ENCODE measurements at places on chromosomes 11 and 22.

DNA sequence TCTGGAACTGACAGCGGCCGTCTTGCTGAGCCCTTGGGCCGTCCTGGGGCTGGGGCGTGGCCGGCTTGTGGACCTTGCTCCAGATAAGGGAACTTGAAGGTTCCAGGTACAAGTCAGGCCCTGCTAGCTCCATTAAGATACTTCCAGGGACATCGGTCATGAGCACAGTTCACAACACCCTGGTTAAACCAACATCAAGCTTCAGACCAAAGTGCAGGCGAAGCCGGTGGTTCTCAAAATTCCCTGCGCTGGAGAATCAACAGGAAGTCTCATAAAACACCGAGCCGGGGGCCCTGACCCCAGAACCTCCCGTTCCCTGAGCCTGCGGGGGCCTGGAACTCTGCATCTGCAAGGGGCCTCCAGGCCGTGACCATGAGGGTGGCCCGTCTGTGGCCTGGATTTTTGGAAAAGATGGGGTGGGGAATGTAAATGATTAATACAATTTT, 1043.8 kb downstream of the BRD1 start:
- no peak for DNase-seq

DNA sequence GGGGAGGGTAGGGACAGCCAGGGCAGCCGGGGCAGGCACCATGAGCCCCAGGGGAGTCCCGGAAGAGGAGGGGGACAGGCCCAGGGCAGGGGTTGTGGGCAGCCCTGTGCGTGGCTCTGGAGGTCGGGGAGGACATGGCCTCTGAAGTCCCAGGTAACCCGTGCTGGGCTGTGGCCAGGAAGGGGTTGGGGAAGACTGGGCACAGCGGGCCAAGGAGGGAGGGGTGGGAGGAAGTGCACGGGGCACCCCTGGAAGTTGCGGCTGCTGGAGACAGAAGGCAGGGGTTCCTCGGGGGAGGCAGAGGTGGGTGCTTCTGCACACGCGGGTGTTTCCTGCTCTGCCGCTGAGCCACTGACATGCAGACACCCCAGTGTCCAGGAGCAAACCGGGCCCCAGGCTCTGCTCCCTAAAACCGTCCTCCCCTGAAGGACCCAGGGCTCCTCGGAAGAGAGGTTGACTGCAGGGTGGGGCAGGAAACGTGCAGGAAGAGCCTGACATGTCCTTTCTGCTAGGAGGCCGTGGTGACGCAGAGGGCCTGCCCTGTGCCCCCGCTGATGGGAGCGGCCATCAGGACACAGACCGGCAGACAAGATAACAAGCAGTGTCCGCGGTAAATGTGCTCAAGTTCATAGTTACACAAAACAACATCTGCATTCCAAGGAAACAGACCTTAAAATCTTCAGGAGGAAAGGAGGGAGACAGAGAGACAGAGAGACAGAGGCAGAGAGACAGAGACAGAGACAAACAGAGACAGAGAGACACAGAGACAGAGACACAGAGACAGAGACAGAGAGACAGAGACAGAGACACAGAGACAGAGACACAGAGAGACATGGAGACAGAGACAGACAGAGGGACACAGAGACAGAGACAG, 5.7 kb downstream of the TNNI2 start:
- DNase-seq, result no peak

DNA sequence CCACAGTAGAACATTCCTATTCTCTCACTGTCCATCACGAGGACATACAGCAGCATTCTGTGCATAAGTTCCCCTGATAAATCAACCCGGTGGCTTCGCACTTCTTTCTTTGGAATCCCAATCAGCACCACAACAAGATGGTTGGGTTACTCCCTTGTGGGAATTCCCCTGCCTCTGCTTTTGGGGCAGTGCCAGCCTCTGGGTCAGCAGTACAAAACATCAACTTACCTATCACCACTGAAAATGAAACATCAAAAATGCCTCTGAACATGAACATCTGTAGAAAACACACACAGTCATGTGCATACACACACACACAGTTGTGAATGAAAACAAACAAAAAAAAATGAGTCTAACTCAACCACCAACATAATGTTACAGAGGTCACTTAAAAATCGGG, 79.3 kb downstream of the KCNA4 start:
- no peak for DNase-seq

- no peak for DNase-seq
Observed at GRCh38 chr11:32196137-32196536, 105.3 kb downstream of the RCN1 start.

DNA sequence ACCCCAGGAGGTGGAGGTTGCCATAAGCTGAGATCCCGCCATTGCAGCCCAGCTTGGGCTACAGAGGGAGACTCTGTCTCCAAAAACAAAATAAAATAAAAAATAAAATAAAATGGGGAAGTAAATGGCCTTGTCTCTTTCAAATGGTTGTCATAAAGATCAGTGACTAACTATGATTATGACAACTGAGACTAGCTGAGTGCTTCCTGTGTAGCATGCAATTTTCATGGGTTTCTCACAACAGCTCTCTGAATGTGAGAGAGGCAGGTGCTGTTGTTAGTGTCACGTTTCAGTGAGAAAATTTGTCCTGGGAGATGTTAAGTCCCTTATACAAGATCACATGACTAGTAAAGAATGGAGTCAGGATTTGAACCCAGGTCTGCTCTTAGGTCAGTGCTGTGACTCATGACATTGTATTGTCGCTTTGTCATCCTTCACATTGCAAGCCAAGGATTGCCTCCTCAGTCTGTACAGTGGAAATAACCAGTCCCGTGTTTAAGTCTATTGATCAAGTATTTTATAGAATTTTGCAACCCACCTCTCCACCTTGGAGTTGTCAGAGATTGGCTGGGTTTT, 163.3 kb upstream of the CCDC90B start:
- DNase-seq, result no peak

- no peak for DNase-seq
Observed at GRCh38 chr22:39947220-39948216, 12.7 kb upstream of the TMA7B start.

DNA sequence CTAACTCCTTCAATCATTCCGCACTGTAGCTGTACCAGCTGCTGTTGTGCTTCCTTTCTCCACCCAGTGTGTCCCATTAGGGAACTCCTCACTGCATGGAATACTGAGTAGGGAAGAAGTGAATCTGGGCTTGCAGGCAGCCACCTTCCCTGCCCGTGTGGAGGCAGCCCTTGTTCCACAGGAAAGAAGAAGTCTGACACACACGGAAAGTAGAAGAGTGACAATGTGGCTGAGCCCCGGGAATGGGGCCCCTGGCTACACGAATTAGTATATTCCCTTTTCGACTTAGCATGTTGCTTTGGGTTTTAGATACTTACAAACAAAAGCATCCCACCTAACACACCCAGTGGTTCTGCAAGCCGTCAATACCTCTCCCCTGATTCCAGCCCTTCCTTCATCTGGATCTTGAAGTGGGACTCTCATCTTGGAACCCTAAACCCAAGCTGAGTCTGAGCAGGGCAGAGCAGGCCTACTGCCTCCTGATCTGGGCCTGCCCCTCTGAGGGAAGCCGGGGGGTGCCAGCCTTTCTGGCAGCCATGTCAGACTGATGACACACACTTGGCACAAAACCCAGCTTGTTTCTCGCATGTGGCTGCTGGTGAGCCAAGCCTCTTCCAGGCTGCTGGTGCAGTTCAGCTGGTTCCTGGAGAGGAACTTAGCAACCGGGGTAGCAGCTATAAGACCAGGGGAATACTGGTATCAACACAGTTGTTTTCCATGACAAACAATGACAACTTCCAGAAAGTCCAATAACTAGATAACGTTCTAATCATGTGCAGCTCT, 71.6 kb downstream of the C11orf58 start:
- peak; percentile 57 for DNase-seq

GRCh38 chr11:44506375-44507016, 59.0 kb upstream of the CD82 start:
- no peak for DNase-seq

DNA sequence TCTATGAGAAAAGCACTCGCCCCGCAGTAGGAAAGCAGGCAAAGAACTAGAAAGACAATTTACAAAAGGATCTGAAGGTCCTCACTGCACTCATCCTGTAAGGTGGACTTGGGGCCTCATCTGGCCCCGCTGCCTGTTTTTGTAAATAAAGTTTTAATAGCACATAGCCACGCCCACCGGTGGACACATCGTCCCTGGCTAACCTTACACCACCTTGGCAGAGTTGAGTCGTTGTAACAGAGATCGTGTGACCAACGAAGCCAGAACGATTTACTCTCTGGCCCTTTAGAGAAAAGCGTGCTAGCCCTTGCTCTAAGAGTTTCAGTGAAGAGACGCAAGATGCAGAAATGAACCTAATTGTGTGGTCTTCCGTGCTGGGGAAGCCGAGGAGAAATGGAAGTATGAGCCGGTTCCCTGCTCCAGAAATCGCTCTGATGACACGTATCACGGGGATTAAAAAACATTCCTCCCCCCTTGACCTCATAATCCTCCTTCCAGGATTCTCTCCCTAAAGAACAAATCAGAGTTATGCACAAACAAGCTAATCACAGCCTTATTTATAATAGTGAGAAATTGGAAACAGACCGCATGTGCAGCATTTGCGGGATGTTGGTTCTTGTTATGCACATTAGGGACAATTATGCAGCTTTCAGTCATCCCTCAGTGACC, 80.1 kb downstream of the CDKN1C start:
- DNase-seq, result peak; percentile 21

DNA sequence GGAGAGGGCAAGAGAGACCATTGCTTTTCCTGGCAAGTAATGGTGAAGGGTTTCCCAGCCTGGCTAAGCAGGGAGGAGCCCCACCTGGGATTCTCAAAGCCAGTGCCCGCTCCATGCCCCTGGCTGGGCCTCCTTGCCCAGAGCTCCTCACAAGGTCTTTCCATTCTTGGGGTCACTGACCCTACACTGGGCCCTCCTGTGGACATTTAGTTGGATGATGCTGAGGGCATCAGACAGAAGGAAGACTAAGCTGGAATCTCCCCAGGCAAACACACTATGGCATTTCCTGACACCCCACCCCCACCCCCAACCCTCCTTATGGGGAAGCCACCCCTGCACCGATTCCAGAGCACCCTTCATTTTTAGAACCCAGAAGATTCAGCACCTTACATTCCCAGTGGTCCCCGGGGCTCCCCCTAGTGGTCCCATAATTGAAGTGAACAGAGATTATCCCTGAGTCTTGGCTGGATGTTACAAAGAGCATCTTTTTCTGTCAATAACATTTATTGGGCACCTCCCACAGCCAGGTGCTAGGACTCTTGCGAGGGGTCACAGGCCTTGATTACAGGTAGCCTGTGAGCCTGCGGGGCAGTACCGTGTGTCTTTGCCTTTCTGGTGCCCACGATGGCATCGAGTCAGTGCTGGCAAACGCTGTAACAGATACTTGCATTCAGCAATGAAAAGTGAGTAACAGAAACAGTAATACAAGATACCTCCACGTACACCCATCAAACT, 548.5 kb downstream of the BUD13 start:
- DNase-seq, result no peak

GRCh38 chr11:127105593-127106541, 105.3 kb upstream of the KIRREL3 start:
- DNase-seq, result no peak

DNA sequence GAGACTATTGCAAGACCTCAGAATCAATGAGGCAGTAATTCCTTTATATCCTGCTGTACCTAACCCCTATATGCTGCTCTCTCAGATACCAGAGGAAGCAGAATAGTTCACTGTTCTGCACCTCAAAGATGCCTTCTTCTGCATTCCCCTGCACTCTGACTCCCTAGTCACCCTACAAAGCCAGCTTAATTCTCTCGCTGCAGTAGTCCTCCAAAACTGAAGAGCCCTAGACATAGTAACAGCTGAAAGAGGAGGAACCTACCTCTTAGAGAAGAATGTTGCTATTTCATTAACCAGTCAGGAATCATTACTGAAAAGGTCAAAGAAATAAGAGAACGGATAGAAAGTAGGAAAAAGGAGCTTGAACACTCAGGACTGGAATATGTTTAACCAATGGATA, 49.3 kb downstream of the PRSS23 start:
- DNase-seq, result no peak

- DNase-seq, result peak; percentile 37
Observed at GRCh38 chr11:57779276-57779675, 17.7 kb downstream of the CTNND1 start.

DNA sequence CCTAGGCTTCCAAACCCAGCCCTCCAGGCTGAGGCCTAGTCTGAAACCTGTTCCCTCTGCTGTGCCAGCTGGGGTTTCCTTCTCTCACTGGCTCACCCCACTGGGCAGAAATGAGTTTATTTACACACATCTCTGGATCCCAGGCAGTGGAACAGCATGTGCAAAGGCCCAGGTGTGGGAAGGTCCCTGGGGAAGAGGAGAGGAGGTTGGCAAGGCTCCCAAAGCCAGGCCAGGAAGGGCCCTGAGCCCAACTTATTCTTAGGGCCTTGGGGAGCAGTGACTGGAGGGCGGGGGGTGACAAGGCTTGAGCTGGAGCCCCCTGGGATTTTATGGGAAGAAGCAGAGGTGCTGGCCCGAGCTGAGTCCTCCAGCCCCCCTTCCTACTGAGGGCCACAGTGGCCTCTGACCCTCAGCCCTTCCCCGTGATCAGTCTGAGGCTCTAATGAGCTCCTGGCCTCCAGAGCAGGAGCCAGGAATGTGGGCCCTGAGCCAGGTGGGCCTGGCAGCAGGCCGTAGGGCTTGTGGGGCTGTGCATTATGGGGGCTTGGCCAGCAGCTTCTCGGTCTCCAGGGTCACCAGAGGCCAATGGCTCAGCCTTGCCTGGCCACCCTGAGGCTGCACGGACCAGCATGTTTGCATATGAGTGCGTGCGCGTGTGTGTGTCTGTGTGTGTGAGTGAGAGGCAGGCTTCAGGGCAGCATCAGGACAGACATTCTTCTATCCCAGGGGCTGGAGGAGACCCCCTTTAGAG, 2.9 kb downstream of the MYO7A start:
- DNase-seq, result no peak

DNA sequence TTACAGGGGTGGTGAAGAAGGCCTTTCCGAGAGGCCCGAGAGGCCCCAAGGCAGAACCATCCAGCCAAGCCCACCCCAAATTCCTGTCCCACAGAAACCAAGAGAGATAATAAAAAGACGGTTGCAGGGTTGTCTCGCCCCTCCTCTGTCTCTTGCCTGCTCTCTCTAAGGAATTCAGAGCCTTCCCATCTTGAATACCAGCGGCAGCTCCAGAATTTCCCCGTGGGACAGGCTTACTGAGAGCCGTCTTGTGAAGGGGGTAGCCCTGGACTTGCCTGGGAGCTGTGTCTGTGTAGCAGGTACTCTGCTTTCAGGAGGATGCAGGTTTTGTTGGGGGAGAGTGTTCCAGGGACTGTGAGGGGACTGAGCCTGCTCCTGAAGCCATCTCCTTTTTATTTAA, 9.6 kb upstream of the EIF3D start:
- DNase-seq, result no peak

All from left hindlimb (tissue), 1 donor.